GM13976 (cell line): ENCODE measurements at places on chromosomes 7 and 10.
A peak's percentile ranks its signal among the peaks of the same experiment; 100 is the strongest.

DNA sequence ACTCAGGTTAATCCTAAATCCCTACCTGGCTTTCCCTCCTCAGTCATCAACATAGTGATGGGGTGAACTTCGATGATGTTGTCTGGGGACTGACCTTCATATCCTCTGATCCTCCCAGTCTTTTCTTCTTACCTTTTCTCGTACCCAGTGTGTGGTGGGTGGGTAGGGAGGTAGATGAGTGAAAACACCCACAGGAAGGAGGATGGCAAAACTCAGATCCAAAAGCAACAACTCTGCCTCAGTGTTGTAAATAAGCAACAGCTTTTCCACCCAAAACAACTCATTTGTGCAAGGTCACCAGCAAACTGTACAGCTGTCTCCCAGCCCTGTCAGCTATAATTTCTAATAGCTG is 38.6 kb downstream of the VOPP1 start:
- no peak for DNase-seq

GRCh38 chr10:92740762-92741161 is 51.0 kb downstream of the HHEX start:
- DNase-seq = no peak

- peak; percentile 38 for DNase-seq
Observed at GRCh38 chr10:78953113-78953798, 115.5 kb upstream of the ZMIZ1 start.

DNA sequence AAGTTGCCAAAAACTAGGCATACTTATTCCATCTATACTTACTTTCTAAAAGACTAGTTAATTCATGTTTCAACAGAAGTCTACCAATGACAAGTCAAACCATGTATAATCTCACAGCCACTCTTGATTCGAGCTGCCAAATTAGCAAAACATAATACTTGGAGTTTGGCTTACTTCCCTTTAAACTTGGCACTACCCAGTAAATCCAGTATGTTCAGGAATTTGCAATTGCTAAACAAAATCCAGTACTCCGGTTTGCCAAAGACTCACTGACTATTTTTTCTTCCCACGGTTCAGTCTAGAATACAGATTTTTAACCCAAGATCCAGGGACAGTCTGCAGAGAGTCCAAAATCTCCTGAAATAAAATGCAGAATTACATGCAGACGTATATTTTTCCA is 4.6 kb downstream of the OAT start:
- DNase-seq = no peak

- DNase-seq = no peak
Observed at GRCh38 chr10:42989481-42989921, 87.4 kb upstream of the RET start.

DNA sequence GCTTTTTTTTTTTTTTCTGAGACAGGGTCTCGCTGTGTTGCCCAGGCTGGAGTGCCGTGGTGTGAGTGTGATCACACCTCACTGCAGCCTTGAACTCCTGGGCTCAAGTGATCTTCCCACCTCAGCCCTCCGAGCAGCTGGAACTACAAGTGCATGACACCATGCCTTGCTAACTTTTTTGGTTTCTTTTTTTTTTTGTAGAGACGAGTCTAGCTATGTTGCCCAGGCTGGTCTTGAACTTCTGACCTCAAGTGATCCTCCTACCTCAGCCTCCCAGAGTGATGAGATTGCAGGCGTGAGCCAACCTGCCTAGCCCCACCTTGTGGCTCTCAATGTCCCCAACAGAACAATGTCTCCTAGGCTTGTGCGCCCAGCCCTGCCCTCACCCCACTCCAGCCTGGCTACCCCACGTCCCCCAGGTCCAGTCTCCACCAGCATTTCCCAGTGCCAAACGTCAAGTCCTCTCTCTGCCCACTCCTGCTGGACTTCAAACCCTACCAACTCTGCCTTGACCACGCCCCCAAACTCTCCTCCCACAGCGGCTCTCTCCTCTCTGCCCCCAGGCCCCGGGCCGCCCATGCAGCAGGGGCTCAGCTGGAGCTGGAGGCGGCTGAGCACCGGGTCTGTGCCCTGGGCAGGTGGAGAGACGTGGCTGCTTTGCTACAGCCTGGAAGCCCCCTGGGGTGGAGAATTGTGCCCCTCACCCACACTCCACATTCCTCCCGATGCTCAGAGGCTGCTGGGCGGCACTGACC is 18.9 kb downstream of the BHLHA15 start:
- DNase-seq = no peak

DNA sequence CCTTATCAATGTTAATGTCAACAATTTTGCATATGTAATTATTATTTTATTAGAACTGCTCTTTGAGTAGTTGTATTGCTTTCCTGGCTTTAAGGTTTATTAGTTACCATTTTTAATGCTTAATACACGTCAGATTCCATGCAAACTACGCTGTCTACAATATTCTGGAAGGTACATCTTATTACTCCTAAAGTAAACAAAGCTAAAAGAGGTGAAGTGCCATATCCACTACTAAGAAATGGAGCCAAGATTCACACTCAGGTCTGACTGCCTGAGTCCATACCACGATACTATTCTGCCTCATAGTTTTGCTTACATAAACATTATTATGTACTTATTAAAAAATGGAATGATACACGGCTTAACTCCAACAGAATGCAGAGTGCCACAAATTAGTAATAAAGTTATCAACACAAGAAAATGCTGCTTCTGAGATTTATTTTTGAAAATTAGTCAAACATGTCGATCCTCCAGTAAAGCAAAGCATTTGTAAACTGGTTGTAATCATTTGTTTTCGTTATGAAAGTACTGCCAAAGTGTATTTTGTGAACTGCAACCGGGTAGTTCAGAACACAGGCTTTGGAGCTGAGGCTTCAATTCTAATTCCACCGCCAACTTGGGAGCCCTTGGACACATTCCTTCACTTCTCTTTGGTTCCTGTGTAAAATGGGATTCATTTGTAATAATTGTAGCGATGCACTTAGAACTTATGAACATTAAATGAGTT is 1.1 kb upstream of the DMTF1 start:
- DNase-seq = no peak

- no peak for DNase-seq
Observed at GRCh38 chr7:150476819-150477631, 26.6 kb downstream of the GIMAP8 start.

DNA sequence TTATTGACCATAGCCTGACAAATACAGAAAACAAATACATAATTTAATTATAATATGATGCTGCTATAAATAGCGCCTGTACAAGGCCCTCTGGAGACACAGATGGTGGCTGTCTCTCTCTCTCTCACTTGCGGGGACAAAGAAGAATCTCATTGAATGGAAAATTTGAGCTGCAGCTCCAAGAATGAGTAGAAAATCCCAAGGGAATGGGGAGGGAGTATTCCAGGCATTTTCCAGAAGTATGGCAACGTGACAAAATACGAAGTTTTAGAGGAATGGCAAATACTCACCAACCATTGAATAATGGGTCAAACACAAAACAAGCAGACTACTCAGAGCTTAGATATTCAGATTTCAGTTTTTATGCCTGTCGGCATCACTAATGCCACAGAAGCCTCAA is 179.9 kb downstream of the NRP1 start:
- DNase-seq = no peak

GRCh38 chr10:91061608-91062007 is 140.7 kb upstream of the ANKRD1 start:
- DNase-seq = no peak

DNA sequence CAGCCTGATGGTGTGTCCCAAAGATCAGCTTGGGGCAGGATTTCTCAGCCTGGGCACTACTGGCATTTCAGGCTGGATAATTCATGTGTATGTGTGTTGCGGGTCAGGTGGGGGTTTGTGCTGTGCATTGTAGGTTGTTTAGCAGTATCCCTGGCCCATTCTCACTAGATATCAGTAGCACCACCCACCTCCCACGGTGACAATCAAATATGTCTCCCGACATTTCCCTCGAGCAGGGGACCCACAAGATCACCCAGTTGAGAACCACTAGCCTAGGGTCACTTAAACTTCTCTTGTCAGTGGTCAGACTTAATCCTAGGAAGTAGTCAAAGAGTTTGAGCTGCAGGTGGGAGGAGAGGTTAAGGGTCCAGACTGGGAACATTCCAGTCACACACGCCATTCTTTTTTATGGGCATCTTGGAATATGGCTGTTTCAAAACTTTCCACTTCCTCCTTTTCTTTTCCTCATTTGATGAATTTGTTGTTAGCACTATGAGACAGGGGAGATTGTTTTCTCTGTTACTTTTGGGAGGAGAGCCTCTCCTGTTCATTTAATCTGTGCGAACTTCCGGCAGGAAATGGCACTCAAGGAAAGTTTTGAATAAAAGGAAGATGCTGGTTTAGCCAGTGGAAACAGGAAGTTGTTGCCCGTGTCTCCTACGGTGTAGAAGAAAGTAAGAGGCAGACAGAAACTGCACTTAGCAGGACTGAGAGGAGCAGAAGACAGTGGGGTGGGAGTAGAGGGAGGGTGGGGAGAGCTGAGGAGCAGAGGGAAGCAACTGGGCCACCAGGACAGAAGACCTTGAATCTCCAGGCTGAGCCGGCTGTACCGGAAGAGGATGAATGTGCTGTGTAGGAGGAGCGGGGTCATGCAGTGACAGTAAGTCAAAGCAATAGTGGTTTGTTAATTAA is 17.6 kb upstream of the EXOC6 start:
- DNase-seq = peak; percentile 41

GRCh38 chr7:152336754-152337368 is 98.9 kb downstream of the KMT2C start:
- peak; percentile 35 for DNase-seq

GRCh38 chr7:37295401-37295800 is 153.3 kb downstream of the ELMO1 start:
- no peak for DNase-seq

DNA sequence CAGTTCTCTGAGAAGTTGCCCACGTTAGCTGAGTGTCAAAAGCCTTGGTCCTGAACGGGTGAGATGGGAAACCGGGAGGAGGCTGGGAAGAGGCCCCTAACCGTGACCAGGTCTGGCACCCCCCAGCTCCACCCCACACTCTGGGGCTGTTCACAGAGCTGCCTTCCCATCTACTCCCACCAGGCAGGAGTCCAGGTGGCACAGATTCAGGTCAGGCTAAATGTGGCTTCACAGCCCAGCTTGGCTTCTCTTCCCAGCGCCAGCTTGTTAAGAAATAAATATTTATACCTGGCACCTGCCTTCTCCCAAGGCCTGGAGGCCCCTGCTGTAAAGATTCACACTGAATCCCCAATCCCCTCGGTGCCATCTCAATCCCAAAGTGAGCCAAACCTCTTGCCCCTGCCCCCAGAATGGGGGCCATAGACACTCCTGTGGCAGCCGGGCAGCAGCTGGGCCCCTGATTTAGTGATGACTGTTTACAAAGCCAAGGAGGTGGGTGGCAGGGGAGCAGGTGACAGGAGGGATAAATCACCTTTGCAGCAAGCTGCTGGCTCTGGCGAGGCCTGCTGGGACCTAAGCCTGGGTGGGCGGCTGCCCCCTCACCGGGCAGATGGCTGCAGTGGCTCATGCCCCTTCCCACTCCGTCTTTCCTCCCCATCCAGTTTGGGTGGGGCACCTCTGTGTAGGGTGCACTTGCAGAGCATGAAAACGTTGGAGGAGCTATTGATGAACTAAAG is 72.5 kb downstream of the GOLGA7B start:
- no peak for DNase-seq

GRCh38 chr7:106239406-106239805 is 45.4 kb downstream of the NAMPT start:
- no peak for DNase-seq

- no peak for DNase-seq
Observed at GRCh38 chr7:142323706-142324105, 65.8 kb upstream of the PRSS58 start.

GRCh38 chr10:58177362-58177947 is 90.2 kb downstream of the IPMK start:
- peak; percentile 19 for DNase-seq

DNA sequence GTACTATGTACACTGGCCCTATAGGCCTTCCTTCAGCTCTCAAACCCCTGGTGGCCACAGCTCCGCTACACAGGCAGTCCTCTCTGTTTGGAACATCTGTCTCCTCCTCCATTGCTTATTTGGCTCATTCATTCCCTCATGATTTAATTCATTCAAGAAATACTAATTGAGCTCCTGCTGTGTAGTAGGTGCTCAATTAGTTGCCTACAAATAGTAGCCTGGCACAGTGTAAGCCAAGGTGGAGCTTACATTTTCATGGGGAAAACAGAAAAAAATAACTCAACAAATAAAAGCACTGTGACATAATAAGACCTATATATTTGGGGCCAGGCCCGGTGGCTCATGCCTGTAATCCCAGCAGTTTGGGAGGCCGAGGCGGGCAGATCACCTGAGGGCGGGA is 3.4 kb upstream of the FIS1 start:
- DNase-seq = no peak

DNA sequence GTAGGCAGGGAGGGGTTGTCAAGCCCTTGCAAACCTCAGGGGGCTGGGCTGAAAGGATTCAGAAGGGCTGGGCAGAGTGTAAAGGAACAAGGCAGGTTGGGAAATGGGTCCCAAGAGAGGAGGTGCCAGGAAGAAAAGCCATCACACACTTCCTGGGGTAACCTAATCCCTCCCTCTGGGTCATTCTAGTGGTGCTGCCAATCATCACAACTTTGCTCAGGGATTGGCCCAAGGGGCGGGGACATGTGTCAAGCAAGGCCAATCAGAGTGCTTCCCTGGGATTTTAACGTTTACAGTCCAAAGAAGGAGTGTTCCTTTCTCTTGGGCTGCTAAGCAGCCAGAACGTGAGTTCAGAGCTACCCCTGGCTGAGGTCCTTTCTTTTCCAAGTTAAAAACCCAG is 57.1 kb upstream of the NPTX2 start:
- no peak for DNase-seq

DNA sequence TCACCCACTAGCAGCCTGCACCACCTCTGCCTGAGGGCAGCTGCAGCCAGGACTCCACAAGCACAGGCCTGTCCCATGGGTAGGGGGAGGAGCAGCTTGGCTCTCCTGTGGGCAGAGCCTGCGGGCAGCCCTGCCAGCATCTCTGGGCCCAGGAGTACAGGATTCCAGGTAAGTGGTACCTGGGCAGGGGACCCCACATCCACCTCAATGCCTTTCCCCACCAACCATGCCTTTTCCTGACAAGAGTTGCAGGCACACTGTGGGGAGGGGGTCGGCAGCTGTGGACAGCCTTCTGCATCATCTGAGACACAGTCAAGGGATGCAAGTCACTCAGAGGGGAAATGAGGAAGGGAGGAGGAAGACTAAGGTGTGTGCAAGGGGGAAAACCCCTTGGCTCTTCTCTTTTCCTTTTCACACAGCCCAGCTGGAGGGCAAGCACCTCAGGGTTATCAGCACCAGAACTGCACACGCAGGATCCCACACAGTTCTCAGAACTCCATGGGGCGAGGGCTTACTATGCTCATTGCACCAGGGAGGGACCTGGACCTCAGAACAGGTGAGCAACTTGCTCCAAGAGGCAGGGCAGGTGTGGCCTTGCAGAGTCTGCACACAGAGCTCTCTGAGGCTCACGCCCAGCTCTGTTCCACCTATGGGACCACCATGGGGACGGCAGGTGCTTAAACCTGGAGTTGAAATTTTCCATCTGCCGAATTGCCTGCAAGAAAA is 16.5 kb upstream of the ANTXRL start:
- DNase-seq = no peak
